Dermis lymphatic vessel endothelial cell (primary cell): ENCODE measurements at places on chromosomes 11 and 22. TPM values are rescaled to one million over a fixed set of nuclear protein-coding genes. Genes with fewer than 3 reads are reported as not detected.

The RAG1 gene
- total RNA-seq: 1.7 and 1.8 TPM in 2 replicates

The KCNJ4 gene
- not detected in 2 replicates for total RNA-seq

The SCO2 gene
- total RNA-seq: 2.0 and 2.2 TPM in 2 replicates

The B4GALNT4 gene
- 0.09 and 1.4 TPM in 2 replicates for total RNA-seq

The TRIM34 gene
- total RNA-seq: 8.3 and 12.1 TPM in 2 replicates

The CDC45 gene
- total RNA-seq: 3.1 and 4.0 TPM in 2 replicates
